ENCODE measurements at places on chromosomes 2 and 18.

DNA sequence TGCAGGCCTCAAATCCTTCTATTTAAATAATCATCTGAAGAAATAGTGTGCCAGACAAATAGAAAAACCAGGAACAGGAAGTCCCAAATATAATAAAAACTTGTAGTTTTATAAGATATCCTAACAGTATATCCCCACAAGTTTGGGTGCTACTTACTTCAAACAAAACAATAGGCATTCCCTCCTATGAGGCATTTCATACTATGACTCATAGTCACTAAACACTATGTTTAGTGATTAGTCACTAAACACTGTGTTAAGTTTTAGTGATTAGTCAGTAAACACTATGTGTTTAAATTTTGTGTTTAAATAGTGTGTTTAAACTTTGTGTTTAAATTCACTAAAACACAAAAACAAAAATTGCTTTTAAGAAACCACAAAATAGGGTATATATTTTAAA lies 407.0 kb upstream of the CDH19 start:
- no peak for DNase-seq

DNA sequence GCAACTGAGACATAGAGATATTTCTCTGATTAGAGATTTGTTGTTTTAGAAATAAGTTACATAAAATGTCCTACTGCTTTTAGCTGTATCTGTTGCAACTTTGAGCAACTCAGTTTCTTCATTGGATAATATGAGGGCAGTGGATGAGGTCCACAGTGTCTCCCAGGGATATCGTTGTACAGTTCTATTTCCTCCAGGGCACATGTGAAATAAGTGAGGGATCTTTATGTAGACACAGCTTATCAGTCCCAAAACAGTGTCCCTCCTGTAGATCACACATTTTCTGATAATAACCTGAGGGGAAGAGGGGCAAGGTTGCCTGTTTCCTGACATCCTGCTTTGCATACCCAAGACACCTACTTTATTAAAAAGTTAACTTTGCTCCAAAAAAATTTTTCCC lies 1231.2 kb upstream of the ZEB2 start:
- DNase-seq, result no peak

GRCh38 chr2:158094487-158095092 lies 7.1 kb upstream of the UPP2 start:
- no peak for DNase-seq

GRCh38 chr2:188042412-188042811 lies 249.3 kb upstream of the GULP1 start:
- no peak for DNase-seq

GRCh38 chr2:2026252-2026831 lies 282.0 kb upstream of the PXDN start:
- DNase-seq, result no peak
